ENCODE measurements at places on chromosomes 1 and 21.

DNA sequence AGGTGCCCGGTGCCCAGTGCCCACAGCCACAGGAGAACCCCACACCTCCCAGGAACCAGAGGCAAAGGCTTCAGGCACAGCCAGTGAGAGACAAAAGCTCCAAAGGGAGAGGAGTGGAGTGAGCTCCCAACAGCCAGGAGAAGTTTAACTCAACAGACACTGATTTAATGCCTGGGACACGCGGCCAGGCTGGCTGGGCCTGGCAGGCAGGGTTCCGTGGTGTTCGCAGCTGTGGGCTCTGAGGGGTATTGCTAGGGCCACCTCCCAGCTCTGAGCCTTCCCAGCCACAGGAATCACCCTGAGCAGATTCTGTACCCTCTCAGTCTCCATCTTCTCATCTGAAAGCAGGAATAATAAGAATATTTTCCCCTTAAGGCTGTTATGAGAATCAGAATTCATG, 222.5 kb downstream of the NPHP4 start:
- DNase-seq = no peak

GRCh38 chr1:63119575-63120155, 202.7 kb upstream of the FOXD3 start:
- DNase-seq = no peak

DNA sequence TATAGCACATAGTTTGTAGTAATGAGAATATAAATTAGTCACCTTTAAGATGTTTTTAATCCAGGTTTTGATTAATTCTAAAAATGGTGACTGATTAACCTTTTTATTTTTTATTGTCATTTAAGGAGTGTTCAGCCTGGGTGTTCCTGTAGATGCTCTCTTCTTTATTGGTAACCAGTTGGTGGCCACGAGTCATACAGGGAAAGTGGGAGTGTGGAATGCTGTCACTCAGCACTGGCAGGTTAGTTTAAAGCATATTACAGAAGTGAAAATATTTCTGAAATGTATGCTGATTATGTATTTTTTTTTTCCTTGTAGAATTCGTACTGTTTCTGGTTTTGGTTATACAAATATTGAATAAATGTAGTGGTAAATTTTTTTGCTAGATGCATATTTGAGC, 28.1 kb downstream of the KCTD3 start:
- DNase-seq = no peak

GRCh38 chr1:112675728-112676381, 1.4 kb downstream of the MOV10 start:
- no peak for DNase-seq

DNA sequence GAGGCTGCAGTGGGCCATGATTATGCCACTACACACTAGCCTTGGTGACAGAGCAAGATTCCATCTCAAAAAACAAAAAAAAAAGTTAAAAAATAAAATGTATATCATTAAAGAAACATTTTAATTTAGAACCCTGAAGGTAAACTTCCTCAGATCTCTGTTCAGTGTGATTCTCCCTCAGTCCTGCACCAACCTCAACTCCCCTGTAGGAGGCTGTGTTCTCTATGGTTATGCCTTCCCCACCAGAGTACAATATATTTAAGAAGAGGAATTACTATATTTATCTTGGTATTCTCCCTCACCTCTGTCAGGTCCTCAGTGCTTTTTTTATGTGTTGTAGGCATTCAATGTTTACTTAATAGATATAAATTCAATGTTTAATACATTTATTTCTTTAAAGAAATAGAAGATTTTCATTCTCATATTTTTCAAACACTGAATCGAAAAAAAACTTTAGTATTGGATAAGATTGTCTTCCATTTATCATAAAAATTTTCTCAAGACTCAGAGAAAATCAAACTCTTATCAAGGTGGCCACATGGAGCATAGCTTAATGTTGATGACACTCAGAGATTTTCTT, 4.8 kb upstream of the LRRC8B start:
- peak; percentile 79 for DNase-seq

DNA sequence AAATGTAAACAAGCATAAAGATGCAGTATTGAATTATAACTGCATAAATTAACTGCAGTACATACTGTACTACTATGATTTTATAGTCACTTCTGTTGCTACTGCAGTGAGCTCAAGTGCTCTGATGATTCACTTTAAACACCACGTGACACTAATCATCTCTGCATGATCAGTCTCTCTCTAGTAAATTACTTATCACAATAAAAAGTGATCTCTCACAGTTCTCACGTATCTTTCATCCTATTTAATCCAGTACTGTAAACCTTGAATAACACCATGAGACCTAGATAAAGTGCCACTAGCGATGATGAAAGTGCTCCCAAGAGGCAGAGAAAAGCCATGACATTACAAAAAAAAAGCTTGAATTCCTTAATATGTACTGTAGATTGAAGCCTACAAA, 1242.0 kb downstream of the AMY1C start:
- DNase-seq = no peak

DNA sequence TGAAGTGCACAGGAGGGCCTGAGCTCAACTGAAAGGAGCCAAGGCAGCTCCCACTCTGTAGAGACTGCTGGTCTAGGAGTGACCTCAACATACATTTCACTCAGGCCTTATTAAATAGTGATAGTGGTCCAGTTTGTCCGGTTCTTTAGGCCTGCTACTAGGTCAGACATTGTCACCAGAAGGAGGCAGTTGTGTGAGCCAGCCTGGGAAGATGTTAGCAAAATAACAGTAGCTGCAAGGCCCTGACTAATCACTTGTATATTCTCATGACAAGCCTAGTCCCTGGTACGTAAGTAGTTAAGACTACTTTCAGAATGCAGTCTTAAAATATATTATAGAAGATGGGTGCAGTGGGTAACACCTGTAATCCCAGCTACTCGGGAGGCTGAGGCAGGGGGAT, 264.0 kb upstream of the CAMK1G start:
- DNase-seq = no peak

GRCh38 chr21:33948096-33948950, 32.7 kb upstream of the ATP5PO start:
- DNase-seq = peak; percentile 89

DNA sequence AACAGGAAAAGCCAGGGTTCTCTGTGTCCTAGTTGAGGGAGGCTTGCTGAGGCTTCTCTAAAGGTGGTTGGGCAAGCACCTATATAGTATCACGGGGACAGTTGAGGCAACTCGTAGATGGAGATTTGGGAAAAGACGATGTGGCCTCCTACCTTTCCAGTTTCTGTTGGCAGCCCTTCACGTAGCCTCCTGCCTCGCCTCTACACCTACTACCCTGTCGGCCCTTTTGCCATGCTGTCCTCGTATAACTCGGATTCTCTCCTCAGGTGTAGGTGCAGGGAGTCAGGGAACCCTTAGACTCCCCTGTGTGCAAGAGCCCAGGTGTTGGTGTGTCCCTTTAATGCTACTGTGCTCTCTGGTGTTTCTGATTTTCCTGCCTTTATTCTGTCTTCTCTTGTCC, 10.3 kb downstream of the ZNF692 start:
- DNase-seq = no peak

DNA sequence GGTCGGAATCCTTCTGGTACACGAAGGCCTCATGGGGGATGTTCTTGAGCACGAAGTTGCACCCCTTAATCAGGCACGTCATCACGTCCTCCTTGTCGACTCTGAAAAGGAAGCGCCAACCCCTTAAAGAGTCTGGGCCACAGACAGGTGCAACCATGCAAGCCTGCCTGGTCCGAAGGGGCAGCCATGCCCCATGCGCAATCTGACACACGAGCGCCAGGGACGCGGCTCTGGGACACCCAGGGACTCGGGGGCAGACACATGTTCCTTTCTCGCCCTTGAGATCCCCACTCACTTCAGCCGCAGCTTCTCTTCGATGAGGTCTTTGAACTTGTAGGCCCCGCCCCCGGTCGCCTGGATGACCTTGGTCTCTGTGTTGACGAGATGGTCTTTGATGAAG, 5.6 kb downstream of the PANK4 start:
- DNase-seq = no peak

GRCh38 chr1:17338706-17339493, 30.9 kb downstream of the PADI4 start:
- DNase-seq = no peak

DNA sequence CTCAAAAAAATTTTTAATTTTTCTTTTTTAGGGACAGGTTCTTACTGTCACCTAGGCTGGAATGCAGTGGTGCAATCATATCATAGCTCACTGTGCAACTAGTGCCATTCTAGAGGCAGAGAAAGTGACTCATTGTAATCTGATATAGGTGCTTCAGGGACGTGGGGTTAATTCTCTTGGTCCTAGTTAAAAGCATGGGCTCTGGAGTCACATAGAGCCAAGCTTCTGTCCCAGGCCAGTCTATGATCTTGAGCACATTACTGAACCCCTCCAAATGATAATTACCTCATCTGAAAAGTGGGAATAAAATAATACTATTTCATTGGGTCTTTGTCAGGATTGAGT, 1.1 kb upstream of the ADIPOR1 start:
- DNase-seq = peak; percentile 28

DNA sequence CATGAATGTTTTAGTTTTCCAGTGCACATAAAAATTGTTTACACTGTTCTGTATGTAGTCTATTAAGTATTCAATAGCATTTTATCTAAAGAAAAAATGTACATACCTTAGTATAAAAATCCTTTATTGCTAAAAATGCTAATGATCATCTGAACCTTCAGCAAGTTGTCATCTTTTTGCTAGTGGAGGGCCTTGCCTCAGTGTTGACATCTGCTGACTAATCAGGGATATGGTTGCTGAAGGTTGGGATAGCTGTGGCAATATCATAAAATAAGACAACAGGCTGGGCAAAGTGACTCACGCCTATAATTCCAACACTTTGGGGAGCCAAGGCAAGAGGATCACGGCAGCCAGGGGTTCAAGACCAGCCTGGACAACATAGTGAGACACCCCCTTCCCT, 9.0 kb downstream of the DYNLT5 start:
- DNase-seq = no peak

GRCh38 chr1:9187004-9187403, 47.6 kb upstream of the H6PD start:
- no peak for DNase-seq

- DNase-seq = peak; percentile 78
Observed at GRCh38 chr1:41812051-41812450, 106.7 kb downstream of the HIVEP3 start.

GRCh38 chr1:222522105-222522915, 25.6 kb downstream of the HHIPL2 start:
- DNase-seq = no peak

GRCh38 chr1:20466273-20466672, 19.7 kb downstream of the CAMK2N1 start:
- DNase-seq = no peak

DNA sequence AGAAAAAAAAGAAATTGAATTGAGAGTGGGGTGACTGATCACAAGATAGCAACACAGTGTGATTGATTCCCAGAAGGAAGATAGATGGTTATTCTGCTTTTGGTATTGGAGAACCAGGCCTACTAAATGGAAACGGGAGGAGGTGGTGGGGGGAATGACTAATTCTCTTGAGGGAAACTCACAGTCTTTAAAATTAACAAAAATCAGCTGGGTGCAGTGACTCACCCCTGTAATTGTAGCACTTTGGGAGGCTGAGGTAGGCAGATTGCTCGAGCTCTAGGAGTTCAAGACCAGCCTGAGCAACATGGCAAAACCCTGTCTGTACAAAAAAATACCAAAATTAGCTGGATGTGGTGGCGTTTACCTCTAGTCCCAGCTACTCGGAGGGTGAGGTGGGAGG, 134.6 kb upstream of the PDE4B start:
- DNase-seq = no peak

DNA sequence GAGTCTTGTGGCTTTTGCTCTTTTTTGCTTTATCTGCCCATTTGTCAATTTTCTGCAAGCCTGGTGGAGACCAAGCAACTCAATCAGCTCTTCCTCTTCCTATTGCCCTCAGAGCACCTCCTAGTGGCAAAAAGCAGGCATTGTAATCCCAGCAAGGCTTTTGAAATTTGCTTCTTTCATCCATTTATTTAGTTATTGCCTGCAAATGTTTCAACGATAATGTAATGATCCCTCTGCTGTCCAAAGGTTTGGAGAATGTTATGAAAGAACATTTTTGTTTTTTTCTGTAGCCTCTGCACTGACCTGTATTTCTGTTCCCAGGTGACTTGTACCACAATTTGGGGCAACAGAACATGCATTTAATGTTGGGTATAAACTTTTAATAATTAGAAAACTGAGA, 127.8 kb downstream of the GABPA start:
- peak; percentile 61 for DNase-seq

DNA sequence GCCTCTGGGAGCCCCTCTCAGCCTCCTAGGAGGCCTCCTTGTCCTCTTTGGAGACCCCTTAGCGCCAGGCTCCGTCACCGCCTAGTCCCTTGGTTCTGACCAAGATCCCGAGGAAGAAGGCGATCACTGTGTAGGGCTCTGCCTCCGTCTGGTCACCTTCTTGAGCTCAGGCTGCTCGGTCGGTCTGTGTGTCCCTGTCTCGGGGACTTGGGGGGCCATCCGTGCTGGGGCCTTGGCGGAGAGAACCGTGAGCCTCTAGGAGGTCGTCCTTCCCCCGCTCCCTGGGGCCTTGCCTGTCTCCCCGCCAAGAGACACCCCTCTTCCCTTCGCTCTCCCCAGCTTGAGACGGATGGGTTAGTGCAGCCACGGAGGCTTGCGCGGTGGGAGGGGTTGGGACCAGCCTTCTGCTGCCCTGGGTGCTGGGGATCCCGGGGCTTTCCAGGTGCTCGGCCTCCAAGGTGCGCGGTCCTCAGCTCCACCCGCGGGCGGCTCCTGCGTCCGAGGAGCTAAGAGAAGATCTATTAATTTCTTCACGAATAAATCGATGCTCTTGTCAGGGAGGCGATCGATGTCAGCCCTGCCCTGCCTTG, 701 bp upstream of the INSRR start:
- DNase-seq = no peak

DNA sequence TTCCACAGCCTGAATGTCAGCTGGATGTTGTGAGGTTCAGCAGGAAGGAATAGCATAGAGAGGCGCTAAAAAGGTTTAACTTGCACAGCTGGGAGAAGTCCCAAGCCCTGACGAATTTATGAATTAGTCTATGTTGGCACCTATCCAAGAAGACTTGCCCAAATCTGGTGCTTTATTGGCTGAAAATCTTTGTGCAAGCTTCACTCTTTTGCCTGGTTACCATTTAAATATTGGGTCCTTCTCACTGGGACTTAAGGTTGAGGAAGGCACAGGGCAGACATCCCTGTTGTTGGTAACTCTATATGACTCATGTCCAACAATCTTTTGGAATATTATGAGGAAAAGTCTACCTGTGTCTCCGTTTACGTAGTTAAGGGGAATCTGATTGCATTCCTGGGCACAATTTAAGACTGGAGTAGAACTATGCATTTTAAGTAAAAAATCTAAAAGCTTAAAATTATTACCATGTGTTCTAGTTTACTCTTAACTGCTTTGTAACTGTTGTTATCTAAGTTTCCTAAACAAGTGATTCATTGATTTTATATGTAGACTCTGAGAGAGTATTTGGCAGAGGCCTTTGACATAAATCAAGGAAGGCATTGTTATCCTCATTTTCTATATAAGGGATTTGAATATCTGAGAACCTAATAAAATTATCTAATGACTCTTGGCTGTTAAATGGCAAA, 181.7 kb upstream of the DPYD start:
- no peak for DNase-seq

All from Kasumi-1 (cell line).